H9 (cell line): ENCODE measurements at places on chromosomes 2 and 18. TPM values are rescaled to one million over a fixed set of nuclear protein-coding genes. Genes with fewer than 3 reads are reported as not detected.

Gene TEKT4
- total RNA-seq, result not detected in 2 replicates

Gene ZNF396
- 0.94 and 1.2 TPM in 2 replicates for total RNA-seq

Gene DSC3
- 0.35 and 0.61 TPM in 2 replicates for total RNA-seq

Gene UXS1
- 46.3 and 48.4 TPM in 2 replicates for total RNA-seq

Gene ADRA2B
- 2.7 TPM in 2 replicates for total RNA-seq

Gene B3GNT7
- total RNA-seq, result 39.1 and 42.2 TPM in 2 replicates

Gene GALNT5
- 0.13 and 0.17 TPM in 2 replicates for total RNA-seq

Gene KIF3C
- total RNA-seq, result 35.2 and 41.4 TPM in 2 replicates

Gene FN1
- 56.0 and 61.3 TPM in 2 replicates for total RNA-seq

Gene CACNB4
- total RNA-seq, result 1.4 and 1.5 TPM in 2 replicates

- no peaks in the 10 kb centered on the region for H3K4me1 ChIP-seq
- H3K36me3 ChIP-seq, result no peaks in the 10 kb centered on the region
- no peaks in the 10 kb centered on the region for H3K27me3 ChIP-seq
Measured at GRCh38 chr2:61718965-61719364, 134.9 kb downstream of the FAM161A start.

DNA sequence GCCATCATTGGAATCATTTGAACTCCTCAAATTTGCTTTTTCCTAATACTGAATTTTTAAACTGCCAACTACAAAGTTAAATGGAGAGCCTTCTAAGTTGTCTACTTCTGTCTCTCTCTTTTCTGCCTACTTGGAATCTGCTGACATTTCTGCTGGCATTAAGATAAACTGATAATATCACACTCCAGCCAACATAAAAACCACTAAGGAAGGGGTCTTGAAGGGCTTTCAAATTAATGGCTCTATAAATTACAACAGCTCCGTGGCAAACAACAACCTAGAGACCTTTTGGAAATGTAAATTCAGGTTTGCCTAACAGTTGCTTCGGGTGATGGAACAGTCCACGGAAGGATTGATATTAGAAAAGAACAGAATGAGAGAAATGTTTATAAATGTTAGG, 12.1 kb downstream of the ALPP start:
- peaks cover 1% of the 10 kb centered on the region; the same call in 1 of the 3 replicates for H3K36me3 ChIP-seq
- H3K4me1 ChIP-seq, result no peaks in the 10 kb centered on the region
- DNase-seq, result no peak
- no peak overlapping the region for H3K27ac ChIP-seq
- H3K4me3 ChIP-seq, result no peak overlapping the region
- peaks cover 31% of the 10 kb centered on the region; the same call in 1 of the 2 replicates for H3K27me3 ChIP-seq

DNA sequence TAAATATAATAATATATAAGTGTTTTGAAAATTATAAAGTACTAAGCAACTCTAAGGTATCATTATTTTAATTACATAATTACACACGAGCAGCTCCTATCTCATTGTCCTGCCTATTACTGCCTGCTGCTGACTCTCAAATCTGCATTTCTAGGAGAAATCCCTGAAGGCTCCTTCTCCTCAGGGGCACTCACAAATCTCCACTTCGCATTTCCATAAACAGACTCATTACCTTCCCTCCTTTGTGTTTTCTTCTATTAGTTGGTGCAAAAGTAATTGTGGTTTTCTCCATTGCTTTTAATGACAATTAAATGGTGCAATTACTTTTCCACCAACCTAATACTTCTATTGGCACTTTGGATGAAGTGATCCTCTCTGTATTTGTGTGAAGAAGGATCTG, 135.0 kb upstream of the HNMT start:
- H3K4me3 ChIP-seq, result no peak overlapping the region
- H3K27me3 ChIP-seq, result no peaks in the 10 kb centered on the region
- H3K27ac ChIP-seq, result no peak overlapping the region
- no peaks in the 10 kb centered on the region for H3K4me1 ChIP-seq

GRCh38 chr2:197925204-197925603, 120.8 kb downstream of the PLCL1 start:
- no peaks in the 10 kb centered on the region for H3K27me3 ChIP-seq
- no peak overlapping the region for H3K27ac ChIP-seq
- H3K4me3 ChIP-seq, result no peak overlapping the region
- H3K4me1 ChIP-seq, result no peaks in the 10 kb centered on the region
- DNase-seq, result no peak

GRCh38 chr18:63157293-63158011, 162.1 kb downstream of the BCL2 start:
- DNase-seq, result no peak
- no peak overlapping the region for H3K27ac ChIP-seq
- no peaks in the 10 kb centered on the region for H3K4me1 ChIP-seq

DNA sequence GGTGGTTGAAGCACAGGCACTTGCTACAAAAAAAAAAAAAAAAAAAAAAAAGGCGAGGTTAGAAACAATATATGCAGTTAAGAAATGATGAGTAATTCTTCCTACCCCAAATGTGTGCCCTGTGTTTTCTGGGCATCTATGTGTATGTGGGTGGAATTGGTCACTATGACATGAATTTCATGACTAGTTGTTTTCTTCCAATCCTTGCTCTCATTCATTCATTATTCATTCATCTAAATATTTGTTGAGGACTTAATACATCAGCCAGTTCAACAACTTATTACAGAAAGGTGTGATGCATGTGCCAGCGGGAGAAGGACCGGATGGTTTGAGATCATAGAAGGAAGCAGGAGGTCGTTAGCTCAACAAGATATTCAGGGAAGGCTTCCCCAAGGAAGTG, 8.3 kb upstream of the EGR4 start:
- no peak overlapping the region for H3K4me3 ChIP-seq
- no peak overlapping the region for H3K27ac ChIP-seq
- no peaks in the 10 kb centered on the region for H3K4me1 ChIP-seq
- no peak for DNase-seq
- no peaks in the 10 kb centered on the region for H3K36me3 ChIP-seq
- H3K27me3 ChIP-seq, result no peaks in the 10 kb centered on the region

GRCh38 chr18:78151948-78152725, 827.5 kb upstream of the SALL3 start:
- H3K27ac ChIP-seq, result no peak overlapping the region
- no peaks in the 10 kb centered on the region for H3K36me3 ChIP-seq
- no peak for DNase-seq
- peaks cover 7% of the 10 kb centered on the region; the same call in 1 of the 2 replicates for H3K4me1 ChIP-seq
- no peaks in the 10 kb centered on the region for H3K27me3 ChIP-seq

GRCh38 chr2:30197570-30198192, 33.7 kb upstream of the LBH start:
- no peaks in the 10 kb centered on the region; the same call in 1 of the 2 replicates for H3K4me1 ChIP-seq
- H3K4me3 ChIP-seq, result no peak overlapping the region
- no peak overlapping the region for H3K27ac ChIP-seq

DNA sequence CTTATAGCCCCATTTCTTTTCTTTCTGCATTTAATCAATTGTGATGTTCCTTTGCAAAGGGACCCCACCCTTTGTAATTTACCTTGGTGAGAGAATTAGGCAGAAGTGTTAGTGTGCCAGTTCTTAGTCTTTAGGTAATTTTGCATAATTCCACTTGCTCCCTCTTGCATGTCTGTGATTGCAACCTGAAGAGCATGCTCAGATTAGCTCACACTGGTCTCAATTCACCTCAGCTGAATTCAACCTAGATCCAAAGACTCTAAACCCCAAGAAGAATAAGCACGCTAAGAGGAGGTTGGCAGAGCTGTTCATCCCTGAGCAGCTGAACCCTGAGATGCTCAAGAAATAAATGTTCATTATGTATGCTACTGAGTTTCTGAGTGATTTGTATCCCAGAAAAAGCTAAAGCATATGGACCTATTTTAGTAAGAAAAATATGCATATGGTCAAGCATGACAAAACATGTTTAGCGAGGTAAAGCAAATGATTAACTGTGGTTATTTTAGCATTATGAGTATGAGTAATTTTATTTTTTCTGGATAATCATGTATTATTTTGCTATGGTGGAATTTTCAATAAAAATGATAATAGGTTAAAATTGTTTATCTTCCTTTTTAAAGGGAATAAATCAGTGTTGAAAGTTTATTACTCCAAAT, 299.2 kb upstream of the ZSWIM2 start:
- H3K4me3 ChIP-seq, result no peak overlapping the region
- H3K4me1 ChIP-seq, result no peaks in the 10 kb centered on the region
- no peak overlapping the region for H3K27ac ChIP-seq
- H3K36me3 ChIP-seq, result no peaks in the 10 kb centered on the region
- no peaks in the 10 kb centered on the region for H3K27me3 ChIP-seq
- no peak for DNase-seq

DNA sequence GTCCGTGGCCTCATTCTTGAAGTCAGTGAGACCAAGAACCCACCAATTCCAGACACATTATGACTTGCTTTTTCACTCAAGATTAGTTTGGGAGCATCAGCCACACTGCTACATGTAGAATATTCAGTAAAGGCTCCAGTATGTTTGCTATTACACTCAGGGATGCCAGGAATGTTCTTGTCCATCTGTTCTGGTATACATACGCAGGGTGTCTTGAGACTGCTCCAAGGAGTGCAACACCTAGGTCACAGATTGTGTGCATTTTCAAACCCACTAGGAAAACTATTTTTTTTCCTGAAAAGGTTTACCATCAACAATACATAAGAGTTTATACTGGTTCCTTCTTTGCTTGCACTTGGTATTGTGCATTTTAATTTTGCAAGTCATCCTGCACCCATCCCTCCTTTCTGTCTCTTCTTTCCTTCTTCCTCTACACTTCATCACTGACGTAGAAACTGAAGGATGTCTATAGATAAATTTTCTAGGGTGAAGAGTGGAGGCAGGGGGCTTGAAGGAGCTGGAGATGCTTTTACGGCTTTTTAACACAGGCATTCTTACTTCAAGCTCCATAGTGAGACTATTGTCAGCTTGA, 35.3 kb upstream of the MAP2 start:
- H3K27me3 ChIP-seq, result no peaks in the 10 kb centered on the region
- DNase-seq, result no peak
- no peaks in the 10 kb centered on the region; the same call in 1 of the 2 replicates for H3K4me1 ChIP-seq
- H3K27ac ChIP-seq, result no peak overlapping the region
- H3K4me3 ChIP-seq, result no peak overlapping the region
- H3K36me3 ChIP-seq, result no peaks in the 10 kb centered on the region

GRCh38 chr2:198307093-198307492, 502.7 kb downstream of the PLCL1 start:
- DNase-seq, result no peak
- H3K4me1 ChIP-seq, result no peaks in the 10 kb centered on the region
- no peak overlapping the region for H3K4me3 ChIP-seq
- no peaks in the 10 kb centered on the region for H3K36me3 ChIP-seq

GRCh38 chr2:29777161-29777560, 144.2 kb downstream of the ALK start:
- H3K27ac ChIP-seq, result no peak overlapping the region
- no peaks in the 10 kb centered on the region for H3K4me1 ChIP-seq
- no peak overlapping the region for H3K4me3 ChIP-seq
- no peaks in the 10 kb centered on the region for H3K36me3 ChIP-seq
- no peaks in the 10 kb centered on the region for H3K27me3 ChIP-seq

- no peaks in the 10 kb centered on the region for H3K36me3 ChIP-seq
- no peak for DNase-seq
- no peaks in the 10 kb centered on the region for H3K27me3 ChIP-seq
- H3K4me3 ChIP-seq, result no peak overlapping the region
- H3K27ac ChIP-seq, result no peak overlapping the region
Measured at GRCh38 chr2:152598975-152599759, 118.1 kb downstream of the PRPF40A start.

GRCh38 chr18:73552171-73552570, 595.5 kb downstream of the FBXO15 start:
- H3K27me3 ChIP-seq, result no peaks in the 10 kb centered on the region
- no peak overlapping the region for H3K4me3 ChIP-seq
- no peak for DNase-seq
- no peak overlapping the region for H3K27ac ChIP-seq

DNA sequence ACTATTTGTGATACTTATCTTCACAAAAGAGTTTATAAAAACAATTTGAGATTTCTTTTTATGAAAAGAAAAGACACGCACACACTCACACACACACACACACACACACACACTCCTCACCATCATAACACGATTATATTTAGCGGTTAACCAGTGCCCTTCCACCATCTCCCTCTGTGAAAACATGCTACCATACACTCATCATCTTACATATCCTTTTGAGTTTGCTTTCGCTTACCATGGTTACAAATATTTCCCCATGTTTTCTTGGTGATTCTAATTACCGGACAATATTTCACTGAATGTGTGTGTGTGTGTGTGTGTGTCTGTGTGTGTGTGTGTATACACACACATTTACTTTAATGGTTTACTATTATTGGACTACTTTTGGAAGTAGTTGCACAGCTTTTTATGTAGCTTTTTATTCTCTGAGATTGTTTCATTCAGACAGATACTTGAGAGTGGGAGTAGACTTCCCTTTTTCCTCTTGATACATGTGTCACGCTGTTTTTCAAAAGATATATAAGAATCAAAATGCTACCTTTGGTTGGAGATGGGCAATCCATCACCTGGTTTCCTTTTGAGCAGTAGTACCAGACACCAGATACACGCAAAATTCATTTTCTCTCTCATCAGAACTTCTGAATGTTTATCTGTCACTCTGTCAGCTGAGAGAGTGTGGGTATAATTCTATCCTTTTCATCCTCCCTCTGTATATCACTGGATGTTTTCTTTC, 138.1 kb downstream of the SETBP1 start:
- no peak overlapping the region for H3K27ac ChIP-seq
- no peaks in the 10 kb centered on the region for H3K4me1 ChIP-seq
- DNase-seq, result no peak
- H3K4me3 ChIP-seq, result no peak overlapping the region

DNA sequence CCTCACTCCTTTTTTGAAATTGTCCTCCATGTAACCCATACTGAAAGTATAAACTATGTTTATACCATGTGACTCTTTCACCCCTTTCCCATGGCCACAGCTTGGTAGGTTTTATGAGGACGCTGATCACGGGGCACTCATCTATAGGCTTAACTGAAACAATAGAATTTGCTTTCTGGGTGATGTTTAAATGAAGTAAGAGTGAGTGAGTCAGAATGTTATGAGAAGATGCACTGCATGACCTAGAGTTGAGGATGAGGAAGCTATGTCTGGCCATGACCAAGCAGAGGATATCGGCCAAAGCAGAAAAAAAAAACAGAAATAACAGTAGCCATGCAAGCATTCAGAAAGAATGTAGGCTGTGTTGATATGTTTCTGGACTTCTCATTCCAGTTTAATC, 34.9 kb downstream of the SCN1A start:
- no peaks in the 10 kb centered on the region for H3K27me3 ChIP-seq
- DNase-seq, result no peak

GRCh38 chr2:222248818-222249217, 50.0 kb downstream of the PAX3 start:
- no peak overlapping the region for H3K27ac ChIP-seq
- no peaks in the 10 kb centered on the region for H3K27me3 ChIP-seq
- no peak for DNase-seq
- H3K36me3 ChIP-seq, result no peaks in the 10 kb centered on the region; the same call in 2 of the 3 replicates
- H3K4me3 ChIP-seq, result no peak overlapping the region

- no peaks in the 10 kb centered on the region; the same call in 2 of the 3 replicates for H3K36me3 ChIP-seq
- H3K27ac ChIP-seq, result no peak overlapping the region
- DNase-seq, result no peak
- no peaks in the 10 kb centered on the region for H3K27me3 ChIP-seq
- no peak overlapping the region for H3K4me3 ChIP-seq
Measured at GRCh38 chr2:118889995-118890394, 42.5 kb upstream of the EN1 start.
